Activated naive CD4-positive, alpha-beta T cell (primary cell): ENCODE measurements at places on chromosomes 7 and 10.

- no peak for DNase-seq
These were observed 31.5 kb downstream of the CREB3L2 start for GRCh38 chr7:137970253-137970975.

DNA sequence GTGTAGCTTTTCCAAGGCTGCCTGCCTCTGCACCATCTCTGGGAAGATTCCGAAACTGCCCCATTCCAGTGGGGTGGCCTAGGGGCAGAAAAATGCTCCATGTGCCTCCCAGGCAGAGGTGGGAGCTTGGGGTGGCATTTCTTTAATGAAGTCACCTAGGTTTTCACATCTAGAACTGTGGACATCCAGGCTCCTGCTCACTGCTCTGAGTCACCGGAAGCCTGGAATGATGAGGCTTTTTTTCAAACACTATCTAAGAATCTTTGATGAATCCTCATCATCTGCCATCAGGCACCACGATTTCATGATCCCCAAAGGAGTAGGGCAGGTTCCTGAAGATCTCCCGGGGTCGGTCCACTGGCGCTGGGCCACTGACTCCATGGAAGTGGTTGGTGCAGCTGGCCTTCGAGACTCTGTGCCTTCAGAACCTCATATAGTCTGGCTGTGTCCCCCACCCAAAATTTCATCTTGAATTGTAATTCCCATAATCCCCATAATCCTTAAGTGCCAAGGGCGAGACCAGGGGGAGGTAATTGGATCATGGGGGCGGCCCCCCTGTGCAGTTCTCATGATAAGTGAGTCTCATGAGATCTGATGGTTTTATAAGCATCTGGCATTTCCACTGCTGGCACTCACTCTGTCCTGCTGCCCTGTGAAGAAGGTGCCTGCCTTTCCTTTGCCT lies 37.1 kb downstream of the MTURN start:
- no peak for DNase-seq

- no peak for DNase-seq
These were observed 112.3 kb downstream of the HPSE2 start for GRCh38 chr10:99123336-99123735.

DNA sequence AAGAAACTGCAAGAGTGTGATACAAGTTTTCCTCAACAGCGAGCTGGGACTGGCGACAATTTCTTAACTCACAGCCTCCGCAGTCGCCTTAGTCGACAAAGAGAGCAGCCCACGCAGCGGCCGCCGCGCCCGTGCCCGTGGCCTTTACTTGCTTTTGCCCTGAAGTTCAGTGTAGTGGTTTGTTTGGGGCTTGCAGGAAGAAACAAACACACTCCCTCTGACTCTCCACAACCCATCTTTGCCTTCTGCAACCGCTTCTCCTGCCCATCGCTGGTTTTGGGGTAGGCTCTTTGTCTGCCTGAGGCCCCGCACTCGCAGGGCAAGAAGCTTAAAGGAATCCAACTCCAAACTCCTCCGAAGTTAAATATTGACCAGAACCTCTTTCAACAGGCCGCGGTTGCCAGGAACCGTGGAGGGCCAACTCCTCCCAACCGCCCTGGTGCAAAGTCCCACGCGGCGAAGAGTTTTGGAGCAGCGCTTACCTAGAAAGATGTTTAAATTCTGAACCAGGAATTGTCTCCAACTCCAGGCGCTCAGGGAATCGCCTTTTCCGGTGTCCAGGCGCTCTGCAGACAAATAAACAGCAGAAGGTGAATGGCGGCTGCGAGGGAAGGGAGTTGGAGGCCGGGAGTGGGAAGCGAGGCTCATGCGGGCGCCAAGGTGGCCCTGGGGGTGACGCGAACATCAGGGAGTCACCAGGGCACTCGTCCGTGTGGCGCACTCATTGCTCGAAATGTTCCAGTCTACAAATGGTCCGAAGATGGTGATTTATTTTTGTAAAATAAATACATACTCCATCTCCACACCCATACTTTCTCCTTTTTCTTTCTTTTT lies 8.3 kb downstream of the HOXA4 start:
- DNase-seq: no peak

- no peak for DNase-seq
These were observed 258.0 kb upstream of the SP4 start for GRCh38 chr7:21169667-21170580.

- DNase-seq: no peak
These were observed 168.9 kb downstream of the CDK14 start for GRCh38 chr7:90764848-90765570.

DNA sequence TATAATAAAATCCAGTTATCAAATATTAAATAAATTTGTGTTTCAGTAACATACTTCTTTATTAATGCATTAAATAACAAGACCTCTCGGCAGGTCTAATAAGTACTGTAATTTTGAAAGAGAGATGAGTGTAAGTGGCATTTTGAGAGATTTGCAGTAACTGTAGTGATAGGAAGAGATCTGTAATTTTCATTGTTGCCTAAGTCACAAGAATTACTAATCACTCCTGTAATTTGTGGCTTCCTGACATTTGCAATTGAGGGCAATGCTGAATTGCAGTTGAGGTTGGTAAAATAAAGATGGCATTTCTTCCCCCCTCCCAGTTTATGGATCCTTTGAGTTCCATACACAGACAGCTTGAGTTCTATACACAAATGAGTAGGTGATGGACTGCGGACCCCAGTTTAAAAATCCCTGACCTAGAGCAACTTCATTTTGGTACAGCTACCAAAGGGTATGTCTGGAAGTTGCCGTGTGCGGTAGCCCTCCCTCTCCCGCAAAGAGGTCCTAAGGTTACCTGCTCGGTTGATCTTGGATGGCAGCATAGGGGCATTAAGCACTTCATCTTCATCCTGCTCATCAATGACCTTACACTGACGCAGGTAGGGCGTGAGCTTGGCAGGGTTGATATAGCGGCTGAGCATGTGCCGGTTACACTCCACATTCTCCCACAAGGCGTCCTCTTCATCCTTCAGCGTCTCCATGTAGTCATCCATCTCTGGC lies 96.4 kb downstream of the CARD11 start:
- no peak for DNase-seq
